C1 segment of cervical spinal cord (tissue), 14 donors: ENCODE measurements at places on chromosomes 2 and 18.
A peak's percentile ranks its signal among the peaks of the same experiment; 100 is the strongest.

GRCh38 chr18:37299471-37300304 is 265.9 kb downstream of the CELF4 start:
- DNase-seq, result peak; percentile 54

GRCh38 chr18:10399465-10399864 is 55.0 kb upstream of the APCDD1 start:
- DNase-seq, result no peak

- DNase-seq, result no peak
Observed at GRCh38 chr18:70243131-70243929, 37.8 kb upstream of the RTTN start.

DNA sequence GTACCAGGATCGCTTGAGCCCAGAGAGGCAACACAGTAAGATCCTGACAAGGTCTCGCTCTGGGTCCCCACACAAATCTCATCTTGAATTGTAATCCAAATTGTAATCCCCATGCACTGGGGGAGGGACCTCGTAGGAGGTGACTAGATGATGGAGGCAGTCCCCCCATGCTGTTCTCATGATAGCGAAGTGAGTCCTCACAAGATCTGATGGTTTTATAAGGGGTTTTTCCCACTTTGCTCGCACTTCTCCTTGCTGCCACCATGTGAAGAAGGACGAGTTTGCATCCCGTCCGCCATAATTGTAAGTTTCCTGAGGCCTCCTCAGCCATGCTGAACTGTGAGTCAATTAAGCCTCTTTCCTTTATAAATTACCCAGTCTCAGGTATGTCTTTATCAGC is 46.0 kb upstream of the SERTAD2 start:
- DNase-seq, result no peak

GRCh38 chr2:22375096-22375495 is 1009.9 kb upstream of the KLHL29 start:
- no peak for DNase-seq

DNA sequence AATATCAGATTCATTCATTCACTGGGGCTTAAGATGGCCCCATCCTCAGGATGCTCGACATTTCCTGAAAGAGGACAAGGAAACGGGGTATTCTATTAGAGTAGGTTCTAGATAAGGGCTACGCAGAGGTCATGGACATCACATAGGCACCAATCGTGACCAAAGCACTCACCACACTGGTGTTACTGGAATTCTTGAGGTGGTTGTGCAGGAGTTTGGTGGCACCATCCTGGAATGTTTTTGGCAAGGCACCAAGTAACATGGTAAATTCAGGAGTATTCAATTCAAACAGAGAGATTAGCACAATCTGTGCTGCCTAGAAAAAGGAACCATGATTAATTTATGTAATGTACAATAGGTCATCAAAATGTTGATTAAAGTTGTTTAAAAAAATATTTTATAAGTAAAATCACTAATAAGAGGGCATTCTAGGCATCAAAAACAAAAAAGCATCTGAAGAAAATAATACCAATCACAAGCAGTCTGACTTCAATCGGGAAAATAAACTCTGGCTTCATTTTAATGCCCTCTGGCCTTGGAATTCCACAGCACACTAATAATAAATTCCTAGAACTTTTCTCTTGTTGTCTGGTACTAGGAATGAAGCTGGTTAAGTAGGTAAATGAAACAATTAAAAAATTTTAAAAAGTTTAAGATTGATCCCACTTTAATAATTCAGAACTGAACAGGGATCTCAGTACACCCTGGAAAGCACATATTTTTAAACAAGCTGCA is 102.8 kb upstream of the TFCP2L1 start:
- DNase-seq, result no peak

DNA sequence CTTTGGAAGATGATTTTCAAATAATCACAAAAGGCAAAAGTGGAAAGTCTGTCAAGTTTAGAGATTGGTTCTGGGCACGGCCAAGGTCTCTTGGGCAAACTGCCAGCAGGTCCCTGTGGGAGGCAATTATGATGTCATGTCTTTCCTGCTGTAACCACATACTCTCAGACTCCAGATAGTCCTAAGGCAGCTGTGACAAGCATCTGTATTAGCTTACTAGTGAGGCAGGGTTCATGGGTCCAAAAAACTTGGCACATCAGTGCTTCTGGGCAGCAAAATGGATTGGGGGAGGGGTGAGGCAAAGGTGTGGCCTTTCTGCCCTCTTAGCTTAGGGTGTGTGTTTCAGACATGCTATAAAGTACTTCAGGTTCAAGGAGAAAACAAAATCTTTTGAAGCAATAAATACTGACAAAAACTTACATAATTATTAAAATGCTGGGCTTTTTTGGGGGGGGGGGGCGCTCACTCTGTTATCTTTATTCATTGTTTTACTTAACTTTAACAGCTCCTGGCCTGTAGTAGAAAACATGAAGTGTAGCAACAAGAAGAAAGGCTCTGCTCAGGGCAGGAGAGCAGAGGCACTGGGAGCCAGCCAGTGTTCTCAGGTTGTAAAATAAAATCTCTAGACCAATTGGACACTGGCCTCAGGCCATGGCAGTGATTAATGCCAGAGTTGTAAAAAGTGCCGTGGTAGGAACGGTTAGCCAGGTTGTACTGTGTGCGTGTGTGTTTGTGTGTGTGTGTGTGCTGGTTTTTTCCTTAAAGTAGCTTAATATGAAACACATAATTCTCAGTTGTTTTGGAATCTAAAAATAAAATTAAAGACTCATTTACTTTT is 14.3 kb upstream of the TANC1 start:
- no peak for DNase-seq
